ENCODE measurements at places on chromosomes 3 and 15. TPM values are rescaled to one million over a fixed set of nuclear protein-coding genes. Genes with fewer than 3 reads are reported as not detected.

PLAAT1 gene
- 29.3 TPM for total RNA-seq

EIF4E3 gene
- 1.6 TPM for total RNA-seq

SYNPR gene
- total RNA-seq, result not detected

PPM1L gene
- 1.4 TPM for total RNA-seq

CYP1A2 gene
- not detected for total RNA-seq

- no peak for DNase-seq
These were observed 1195.9 kb downstream of the ROBO2 start for GRCh38 chr3:78235841-78236240.

DNA sequence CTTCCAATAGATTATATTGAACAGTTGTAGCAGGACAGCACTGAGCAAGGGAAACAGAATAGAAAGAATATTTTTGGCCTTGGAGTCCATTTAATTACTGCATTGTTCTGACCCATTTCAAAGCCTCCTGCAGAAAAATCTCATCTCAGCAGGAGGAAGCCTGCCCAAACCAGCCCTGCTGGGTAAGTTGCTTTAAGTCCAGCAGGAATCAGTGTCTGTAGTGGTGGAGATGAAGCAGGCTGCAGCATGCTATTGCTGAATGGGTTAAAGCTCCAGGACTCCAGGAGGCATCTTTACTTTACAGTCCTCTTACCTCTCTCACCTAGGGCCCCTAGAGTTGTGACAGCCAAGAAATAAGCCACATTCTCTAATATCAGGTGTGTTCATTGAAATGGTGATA, 380.3 kb upstream of the THBS1 start:
- DNase-seq, result no peak

DNA sequence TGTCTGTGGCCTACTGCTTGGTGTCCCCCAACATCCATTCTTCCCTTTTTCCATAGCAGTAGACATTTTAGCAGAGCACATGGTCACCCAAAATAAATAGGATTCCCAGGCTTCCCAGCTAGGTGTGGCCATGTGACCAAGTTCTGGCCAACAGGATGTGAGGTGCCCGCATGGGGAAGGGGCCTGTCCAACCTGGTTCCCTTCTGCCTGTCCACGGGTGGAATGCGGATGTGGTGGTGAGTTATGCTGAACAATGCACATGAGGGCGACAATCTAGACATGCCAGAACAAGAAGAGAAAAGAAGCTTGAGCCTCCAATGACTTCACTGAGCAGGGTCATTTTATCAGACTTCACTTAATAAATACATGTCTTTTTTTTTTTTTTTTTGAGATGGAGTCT, 77.6 kb upstream of the DLG1 start:
- DNase-seq, result peak; percentile 32

- DNase-seq, result no peak
These were observed 9.2 kb downstream of the SPSB4 start for GRCh38 chr3:141060327-141060726.

DNA sequence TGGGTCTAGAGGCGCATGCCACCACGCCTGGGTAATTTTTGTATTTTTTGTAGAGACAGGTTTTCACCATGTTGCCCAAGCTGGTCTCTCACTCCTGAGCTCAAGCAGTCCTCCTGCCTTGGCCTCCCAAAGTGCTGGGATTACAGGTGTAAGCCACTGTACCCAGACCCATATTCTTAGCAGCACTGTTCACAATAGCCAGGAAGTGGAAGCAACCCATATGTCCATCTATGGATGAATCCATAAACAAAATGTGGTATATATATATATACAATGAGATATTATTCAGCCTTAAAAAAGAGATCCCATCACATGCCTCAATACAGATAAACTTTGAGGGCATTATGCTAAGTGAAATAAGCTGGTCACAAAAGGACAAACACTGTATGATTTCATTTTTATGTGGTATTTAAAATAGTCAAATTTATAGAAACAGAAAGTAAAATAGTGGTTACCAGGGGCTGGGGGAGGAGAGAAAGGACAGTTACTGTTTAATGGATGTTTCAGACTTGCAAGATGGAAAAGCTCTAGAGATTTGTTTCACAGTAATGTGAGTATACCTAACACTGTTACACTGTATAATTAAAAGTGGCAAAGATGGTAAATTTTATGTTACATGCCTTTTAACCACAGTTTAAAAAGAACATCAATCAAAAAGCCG, 35.7 kb upstream of the GRAMD1C start:
- DNase-seq, result no peak

- DNase-seq, result no peak
These were observed 9.0 kb upstream of the TSC22D2 start for GRCh38 chr3:150399060-150399459.

- DNase-seq, result no peak
These were observed 695.7 kb upstream of the NECTIN3 start for GRCh38 chr3:110375751-110376518.

- DNase-seq, result no peak
These were observed 86.7 kb downstream of the ST8SIA2 start for GRCh38 chr15:92480361-92480760.

- DNase-seq, result no peak
These were observed 292.0 kb downstream of the TBL1XR1 start for GRCh38 chr3:176905331-176905730.

DNA sequence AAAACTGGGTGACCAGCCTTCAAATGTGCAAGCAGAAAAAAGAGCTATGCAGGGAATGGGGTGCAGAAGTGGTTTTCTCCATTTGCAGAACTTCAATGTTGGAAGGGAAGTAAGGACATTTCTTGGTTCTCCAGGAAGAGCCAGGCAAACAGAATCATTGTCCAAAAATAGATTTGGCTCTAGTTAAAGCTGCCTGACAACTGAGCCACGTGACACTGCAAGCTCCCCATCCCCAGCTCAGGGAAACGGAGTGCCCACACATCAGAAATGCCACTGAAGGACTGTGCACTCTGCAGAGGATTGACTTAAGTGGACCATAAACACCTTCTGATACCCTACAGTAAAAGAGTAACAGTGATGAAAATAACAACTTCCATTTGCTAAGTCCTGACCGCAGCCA, 195.6 kb upstream of the NSMCE3 start:
- DNase-seq, result no peak

DNA sequence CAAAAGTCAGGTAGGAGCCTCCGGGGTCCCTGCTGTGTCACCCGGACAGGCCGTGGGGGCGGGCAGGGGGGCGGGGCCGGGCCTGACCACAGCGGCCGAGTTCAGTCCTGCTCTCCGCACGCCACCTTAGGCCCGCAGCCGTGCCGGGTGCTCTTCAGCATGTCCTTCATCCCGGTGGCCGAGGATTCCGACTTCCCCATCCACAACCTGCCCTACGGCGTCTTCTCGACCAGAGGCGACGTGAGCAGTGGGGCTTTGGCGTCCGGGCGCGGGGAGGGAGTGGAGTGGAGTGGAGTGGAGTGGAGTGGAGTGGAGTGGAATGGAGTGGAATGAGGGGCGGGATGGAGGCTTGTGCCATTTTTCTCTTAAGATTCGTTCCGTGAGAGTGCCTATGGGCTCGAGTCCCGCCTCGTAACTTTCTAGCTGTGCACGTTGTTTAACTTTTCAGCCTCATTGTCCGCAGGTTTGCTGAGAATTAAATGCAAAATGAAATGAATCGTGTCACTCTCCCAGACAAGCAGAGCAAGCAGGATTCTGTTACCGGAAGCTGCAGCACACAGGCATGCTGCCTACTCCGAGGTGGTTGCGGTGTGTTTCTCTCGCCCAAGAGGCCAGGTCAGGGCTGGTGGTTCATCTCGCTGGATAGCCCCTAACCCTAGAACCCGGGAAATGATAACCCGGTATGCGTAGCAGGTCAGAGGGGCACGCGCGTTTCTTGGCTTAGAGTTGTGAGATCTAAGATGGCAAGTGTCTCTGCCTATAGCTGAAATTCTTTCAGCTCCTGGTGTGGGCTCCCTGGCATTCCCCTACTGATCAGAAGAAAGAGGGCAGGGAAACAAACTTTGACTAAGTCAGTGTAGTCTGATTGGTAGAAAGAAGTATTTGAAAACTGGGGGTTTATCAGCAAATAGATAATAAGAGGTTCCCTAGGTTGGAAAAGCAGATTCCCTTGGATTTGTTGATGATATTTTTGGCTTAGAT, at the start of gene FAH:
Gene FAH (plus strand): TSS at position 104 of the 981 bp plus-strand sequence. CDS start 56 bp downstream, at position 160.
- DNase-seq, result peak; percentile 40

GRCh38 chr3:113746548-113747282, at the start of gene ATP6V1A:
Gene ATP6V1A, plus strand, starts transcription at chr3:113747035. Its CDS starts 31,719 bp downstream, at chr3:113778754.
- DNase-seq, result peak; percentile 94

DNA sequence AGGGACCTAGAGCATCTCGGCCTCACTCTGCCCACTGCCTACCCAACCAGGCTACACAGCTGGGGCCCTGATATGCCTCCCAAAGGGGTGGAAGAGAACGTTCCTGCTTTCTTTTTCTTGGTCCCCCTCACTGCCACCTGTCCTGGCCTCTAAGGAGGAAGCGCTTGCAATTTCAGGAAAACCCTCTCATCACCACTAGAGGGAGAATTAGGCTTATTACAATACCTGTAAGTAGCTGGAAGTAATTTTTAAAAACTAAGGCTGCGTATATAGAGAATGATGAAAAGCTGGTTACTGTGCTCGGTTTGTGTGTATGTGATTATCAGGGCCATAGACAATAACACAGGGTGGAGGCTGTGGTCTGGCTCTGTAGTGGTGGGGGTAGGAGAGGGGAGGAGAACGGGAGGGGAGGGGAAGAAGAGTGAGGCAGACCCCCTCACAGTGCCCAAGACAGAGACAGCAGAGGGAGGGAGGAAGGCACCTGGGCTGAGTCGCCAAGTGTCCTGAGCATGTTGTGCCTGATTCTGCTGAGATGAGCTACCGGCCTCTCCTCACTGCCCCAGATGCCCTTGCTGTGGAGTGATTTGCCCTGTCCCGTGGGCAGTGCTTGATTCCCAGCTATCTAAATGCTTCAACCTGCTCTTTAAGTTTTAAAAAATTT, 3.3 kb downstream of the GABRG3 start:
- DNase-seq, result no peak

GRCh38 chr15:62966294-62967078, 76.1 kb upstream of the TPM1 start:
- DNase-seq, result no peak

GRCh38 chr15:80695911-80696661, 976 bp downstream of the ABHD17C start:
- peak; percentile 36 for DNase-seq

DNA sequence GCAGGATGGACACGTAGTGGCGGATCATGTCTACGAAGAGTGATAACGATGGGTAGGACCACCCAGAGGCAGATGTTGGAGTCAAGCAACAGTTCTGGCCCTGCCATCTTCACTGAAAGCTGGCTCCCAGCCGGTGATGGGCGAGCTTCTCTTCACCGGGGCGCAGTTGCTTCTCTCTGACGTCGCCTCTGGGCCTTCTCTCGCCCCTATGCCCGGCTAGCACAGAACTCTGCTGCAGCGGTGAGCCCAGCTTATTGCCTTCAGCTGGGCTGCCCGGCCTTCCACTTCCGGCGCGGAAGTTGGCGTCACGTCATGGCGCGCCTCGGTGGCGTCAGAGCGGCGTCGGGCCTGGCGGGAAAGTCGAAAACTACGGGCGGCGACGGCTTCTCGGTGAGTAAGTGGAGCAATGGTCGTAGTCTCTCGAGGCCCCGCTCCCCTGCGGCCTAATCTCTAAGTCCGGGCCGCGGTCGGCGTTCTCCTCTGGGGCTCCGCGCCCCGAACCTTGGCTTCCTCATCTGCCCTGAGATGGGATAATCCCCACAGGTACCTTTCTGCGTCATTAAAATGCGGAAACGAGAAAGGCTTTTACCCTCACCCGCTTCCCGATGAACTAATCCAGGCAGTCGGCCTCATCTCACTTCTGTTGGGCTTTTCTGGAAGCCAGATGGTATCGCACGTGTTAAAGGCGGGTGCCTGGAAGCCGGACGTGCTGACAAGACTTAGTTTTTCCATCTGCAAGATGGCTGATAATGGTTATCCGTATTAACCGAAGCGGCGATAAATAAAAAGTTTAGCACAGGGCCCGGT, at the start of gene FANCD2:
Gene FANCD2 (plus strand): TSS at position 354 of the 807 bp plus-strand sequence. CDS start 2,221 bp downstream, outside the sequence.
- DNase-seq, result peak; percentile 77

DNA sequence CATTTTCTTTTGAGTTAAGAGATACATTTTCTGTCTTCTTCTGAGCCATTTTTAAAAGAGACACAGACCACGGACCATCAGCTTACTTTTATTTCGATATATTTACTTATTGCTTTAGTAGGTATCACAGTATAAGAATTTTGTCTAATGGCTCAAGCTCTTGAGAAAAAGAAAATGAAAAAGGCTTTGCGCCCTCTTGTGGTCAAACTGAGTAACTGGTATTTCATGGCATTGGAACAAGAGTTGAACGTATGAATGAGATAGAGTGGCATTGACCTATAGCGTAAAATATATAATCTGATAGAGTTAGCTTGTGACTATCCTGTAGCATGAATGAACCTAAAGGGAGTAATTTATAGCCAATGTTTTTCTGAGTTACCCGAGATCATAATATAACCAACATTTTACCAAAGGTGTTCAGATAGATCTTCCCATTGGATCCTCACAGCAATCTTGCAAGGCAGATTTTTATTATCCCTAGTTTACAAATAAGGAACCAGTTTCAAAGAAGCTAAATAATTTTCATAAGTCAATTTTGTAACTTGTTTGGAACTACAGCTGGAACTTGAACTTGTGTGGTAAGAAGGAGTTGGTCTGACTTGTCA, 154.6 kb downstream of the POLR2M start:
- peak; percentile 60 for DNase-seq

- DNase-seq, result no peak
These were observed 8.3 kb downstream of the EXOSC7 start for GRCh38 chr3:44984335-44984734.

GRCh38 chr15:33234020-33234461, 39.5 kb upstream of the FMN1 start:
- DNase-seq, result peak; percentile 62

DNA sequence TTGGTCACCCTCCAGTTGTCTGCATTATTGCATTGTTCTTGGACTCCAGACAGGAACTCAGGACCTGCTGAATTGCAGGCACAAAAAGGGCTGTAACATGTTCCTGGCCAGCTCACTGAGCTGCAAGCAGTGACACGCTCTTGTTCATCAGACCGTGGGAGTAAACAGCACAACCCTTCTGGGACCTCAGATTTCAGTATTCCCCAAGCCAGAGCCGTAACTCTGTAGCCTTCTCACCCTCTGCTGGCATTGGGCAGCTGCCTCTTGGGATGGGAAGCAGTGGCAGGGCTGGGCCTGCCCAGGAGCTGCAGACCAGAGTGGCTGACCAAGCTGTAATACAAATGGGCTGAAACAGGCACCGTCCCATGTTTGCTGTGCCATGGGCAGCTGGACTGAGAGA, 607.1 kb upstream of the BCHE start:
- DNase-seq, result no peak

DNA sequence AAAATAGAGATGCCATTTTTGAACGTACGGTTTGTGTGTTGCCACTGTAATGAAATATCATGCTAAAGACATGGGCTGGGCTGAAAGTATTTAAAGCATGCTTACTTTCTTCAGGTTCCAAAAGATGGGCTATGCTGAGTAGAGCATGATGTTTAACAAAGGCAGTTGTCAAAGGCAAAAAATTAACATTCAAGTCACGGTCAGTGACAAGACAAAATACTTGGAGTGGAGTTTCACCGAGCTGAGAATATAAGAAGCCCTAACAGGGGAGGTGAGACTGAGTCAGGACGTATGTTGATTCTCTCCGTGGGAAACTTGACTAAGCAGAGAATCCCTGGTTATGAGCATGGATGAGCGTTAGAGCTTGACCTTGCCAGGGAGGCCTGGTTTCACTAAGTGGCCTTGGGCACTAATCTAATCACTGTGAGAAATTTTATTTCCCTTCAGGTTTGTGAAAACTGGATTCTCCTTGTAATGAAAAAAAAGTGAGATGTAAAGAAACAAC, 218.2 kb upstream of the ADAMTS9 start:
- no peak for DNase-seq

GRCh38 chr3:17489139-17489538, 253.3 kb downstream of the TBC1D5 start:
- DNase-seq, result peak; percentile 40

GRCh38 chr3:171846597-171846996, 3.4 kb downstream of the TMEM212 start:
- DNase-seq, result peak; percentile 42

- DNase-seq, result no peak
These were observed 79.5 kb upstream of the PEX5L start for GRCh38 chr3:180116203-180116602.
